Stimulated activated CD8-positive, alpha-beta memory T cell treated with anti-CD3 and anti-CD28 coated beads, Interleukin-2, amount 100 ng/mL, for 1 hour (primary cell): ENCODE measurements at places on chromosomes 2 and 18.

DNA sequence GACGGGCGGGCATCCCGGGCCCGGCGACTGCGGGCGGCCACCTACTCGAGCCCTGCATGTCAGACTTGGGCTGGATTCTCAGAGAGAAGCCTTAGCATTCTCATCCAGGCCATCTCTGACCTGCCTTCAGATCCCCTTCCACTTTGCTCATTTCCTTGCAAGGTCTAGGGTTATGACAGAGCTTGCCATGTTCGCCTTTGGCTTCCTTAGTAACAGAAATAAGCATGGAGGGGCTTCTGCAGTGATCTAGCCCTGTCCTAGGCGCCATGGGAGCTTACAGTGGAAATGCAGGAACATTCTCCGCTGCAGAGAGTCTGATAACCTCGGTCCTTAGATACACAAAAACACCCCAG lies 632 bp upstream of the ACVR1 start:
- DNase-seq, result no peak

GRCh38 chr2:18930971-18931370 lies 341.6 kb upstream of the NT5C1B start:
- DNase-seq, result no peak

GRCh38 chr18:68438536-68438935 lies 276.4 kb downstream of the TMX3 start:
- no peak for DNase-seq

DNA sequence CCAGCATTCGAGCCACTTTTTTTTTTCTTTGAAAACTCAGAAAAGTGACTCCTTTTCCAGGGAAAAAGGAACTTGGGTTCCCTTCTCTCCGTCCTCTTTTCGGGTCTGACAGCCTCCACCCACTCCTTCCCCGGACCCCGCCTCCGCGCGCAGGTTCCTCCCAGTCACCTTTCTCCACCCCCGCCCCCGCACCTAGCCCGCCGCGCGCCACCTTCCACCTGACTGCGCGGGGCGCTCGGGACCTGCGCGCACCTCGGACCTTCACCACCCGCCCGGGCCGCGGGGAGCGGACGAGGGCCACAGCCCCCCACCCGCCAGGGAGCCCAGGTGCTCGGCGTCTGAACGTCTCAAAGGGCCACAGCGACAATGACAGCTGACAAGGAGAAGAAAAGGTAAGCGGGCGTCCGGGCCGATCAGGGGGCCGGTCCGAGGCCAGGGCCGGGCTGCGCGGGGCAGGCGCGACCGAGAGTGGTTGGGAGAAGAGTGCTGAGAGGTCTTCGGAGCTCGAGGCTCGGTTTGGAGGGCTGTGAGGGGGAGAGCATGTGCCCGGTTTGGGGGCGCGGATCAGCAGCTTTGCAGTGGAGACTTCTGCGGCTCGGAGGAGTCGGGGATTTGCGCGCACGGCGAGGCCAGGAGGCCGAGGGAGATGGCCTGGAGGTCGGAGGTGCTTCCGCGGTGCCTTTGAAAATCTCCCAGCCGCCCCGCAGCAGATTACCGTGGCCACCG lies 502 bp downstream of the EPAS1 start:
- peak; percentile 47 for DNase-seq

- DNase-seq, result no peak
These were observed 166.5 kb downstream of the ASB1 start for GRCh38 chr2:238593236-238593635.

DNA sequence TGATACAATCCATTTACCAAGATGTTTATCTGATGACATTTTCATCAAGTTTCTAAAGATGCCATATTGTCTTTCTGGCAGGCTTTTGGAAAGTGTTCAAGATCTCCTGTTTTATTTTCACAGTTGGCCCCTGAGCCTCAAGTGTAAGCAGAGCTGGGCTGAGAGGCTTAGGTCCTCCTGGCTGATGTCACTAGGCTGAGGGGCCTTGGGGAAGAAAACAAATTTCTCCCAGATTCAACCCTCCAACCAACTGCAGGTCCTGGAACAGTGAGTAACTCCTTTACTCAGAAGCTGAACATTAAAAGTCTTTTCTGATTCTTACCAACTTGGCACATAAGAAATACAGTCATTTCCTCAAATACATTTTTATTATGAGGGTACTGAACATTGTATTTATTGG lies 14.9 kb upstream of the IL1RL1 start:
- DNase-seq, result no peak
